Smooth muscle cell of the brain vasculature (primary cell): ENCODE measurements at places on chromosomes 5 and 9.

DNA sequence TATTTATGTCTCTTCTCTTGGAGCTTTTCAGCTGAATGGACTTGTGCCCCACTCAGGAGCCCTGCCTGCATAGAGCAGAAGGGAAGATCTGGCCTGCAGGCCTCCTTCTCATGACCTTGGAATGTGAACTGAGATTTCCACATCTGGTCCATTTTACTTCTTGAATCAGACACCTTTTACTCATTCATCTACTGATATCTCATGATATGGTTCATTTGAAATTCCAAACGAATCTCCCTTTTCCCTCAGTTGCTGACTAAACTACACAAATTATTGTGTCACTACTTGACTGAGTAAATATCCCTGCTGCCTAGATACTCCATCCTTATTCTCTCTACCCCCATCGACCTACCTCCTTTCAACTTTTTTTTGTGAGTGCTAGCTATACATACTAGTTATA, 138.7 kb downstream of the PLCXD3 start:
- no peak for DNase-seq

- DNase-seq: no peak
These were observed 117.8 kb upstream of the LHFPL2 start for GRCh38 chr5:78766412-78766762.

DNA sequence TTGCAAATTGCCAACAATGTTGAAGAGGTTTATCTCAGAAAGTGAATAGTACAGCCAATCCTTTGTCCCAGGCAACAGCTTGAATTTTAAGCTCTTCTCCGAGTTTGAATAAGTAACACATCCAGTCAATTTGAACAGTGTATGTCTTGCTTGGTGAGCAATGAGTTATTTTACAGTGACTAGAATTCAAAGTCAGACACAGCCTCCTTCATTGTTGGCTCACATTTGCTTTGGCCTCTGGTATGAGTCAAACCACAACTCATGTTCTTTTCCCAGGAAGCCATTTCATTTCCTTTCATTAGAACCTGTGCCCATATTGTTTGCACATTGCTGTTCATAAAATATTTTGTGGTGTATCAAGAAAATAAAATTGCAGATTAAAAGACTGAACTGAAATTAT, 622.0 kb upstream of the DAB2 start:
- DNase-seq: no peak

- no peak for DNase-seq
These were observed 29.5 kb upstream of the OSMR start for GRCh38 chr5:38816083-38817030.

DNA sequence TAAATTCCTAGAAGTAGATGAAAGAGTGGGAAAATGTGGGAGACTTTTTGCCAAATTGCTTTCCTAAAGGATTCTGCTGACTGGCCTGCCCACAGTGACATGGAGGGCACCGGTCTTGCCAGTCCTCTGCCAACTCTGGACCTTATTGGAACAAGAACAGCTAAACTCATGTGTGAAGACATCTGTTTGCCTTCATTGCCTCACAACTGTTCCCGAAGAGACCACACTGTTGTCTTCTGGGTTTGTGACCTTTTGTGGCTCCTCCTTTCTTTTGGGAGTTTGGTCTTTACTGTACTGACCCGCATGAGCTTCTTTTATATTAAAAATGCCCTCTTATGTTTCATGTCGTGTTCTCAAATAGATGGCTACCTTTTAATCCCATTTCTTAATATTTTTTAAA, 16.1 kb upstream of the WNK2 start:
- DNase-seq: no peak

DNA sequence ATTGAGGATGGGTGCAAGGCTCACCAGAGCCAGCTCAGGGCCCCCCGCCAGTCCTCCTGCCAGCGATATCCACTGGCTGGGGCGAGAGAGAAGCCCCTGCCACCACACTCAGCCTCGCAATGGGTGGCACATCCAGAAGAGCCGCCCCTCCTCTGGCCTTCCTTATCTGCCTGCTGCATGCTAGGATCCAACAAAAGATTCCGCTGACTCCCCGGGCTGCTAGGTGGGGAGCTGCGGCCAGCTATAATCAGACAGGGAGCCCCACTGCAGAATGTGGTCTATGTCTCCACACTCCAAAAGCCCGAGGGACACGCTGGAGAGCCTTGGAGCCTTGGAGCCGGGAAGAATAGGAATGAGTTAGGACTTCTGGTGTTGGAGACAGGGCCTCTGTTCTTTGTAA, 32.8 kb downstream of the COL23A1 start:
- DNase-seq: no peak

- DNase-seq: no peak
These were observed 124.4 kb downstream of the RFX3 start for GRCh38 chr9:3401221-3401954.

GRCh38 chr9:72983512-72984225, 30.8 kb upstream of the ALDH1A1 start:
- DNase-seq: no peak

DNA sequence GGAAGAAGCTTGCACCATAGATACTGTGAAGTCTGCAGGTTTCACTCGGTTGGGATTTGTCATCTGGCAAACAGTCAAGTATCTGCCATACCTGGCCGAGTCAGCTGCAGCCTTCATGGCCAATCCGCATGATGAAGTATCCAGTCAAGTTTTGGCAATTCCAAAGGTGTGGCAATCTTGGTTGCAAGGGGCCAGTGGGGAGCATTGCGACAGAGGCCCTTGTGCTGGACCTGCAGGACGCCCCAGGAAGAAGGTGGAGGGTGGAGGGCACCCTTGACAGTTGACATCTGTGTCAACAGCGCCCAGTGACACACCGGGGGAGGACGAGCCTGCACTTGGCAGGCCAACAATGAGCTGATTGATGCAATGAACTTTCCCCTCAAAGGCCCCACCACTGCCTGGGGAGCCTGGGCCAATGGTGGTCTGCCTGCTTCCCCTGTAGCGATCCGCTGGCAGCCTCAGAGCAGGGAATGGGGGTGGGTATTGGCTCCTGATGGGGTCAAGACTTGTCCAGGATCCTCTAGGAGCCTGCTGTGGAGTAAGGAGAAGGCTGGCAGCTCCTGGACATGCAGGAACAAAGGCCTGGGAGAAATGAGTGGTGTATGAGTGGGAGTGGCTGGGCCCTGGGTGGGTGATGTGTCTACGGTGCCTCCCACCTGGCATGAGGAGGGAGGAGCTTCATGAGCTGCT, 122.8 kb upstream of the PITX1 start:
- no peak for DNase-seq

GRCh38 chr5:167180906-167181305, 1110.5 kb upstream of the WWC1 start:
- DNase-seq: no peak
